Panc1 (cell line): ENCODE measurements at places on chromosomes 12 and 14. TPM values are rescaled to one million over a fixed set of nuclear protein-coding genes. Genes with fewer than 3 reads are reported as not detected.

GRCh38 chr12:19482551-19483109 is 43.3 kb downstream of the AEBP2 start:
- no peak for DNase-seq

GRCh38 chr14:31902002-31902401 is 175.1 kb upstream of the ARHGAP5 start:
- no peak for DNase-seq

DNA sequence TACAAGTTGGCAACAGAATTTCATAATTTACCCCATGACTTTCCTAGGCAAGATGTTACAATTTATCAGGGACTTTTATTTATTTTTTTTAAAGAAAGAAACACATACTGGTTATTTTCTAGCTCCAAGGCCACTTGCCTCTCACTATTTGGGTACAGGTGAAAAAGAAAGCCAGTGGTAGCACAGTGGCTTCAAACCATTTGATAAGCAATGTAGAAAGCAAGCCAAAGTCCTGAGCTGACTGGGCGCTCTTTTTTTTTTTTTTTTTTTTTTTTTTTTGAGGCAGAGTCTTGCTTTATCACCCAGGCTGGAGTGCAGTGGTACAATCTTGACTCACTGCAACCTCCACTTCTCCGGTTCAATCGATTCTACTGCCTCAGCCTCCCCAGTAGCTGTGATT is 73.3 kb downstream of the STXBP6 start:
- DNase-seq = no peak

LBHD2 gene
- not detected for total RNA-seq

- no peak for DNase-seq
Observed at GRCh38 chr12:84455598-84455997, 457.0 kb downstream of the SLC6A15 start.

DNA sequence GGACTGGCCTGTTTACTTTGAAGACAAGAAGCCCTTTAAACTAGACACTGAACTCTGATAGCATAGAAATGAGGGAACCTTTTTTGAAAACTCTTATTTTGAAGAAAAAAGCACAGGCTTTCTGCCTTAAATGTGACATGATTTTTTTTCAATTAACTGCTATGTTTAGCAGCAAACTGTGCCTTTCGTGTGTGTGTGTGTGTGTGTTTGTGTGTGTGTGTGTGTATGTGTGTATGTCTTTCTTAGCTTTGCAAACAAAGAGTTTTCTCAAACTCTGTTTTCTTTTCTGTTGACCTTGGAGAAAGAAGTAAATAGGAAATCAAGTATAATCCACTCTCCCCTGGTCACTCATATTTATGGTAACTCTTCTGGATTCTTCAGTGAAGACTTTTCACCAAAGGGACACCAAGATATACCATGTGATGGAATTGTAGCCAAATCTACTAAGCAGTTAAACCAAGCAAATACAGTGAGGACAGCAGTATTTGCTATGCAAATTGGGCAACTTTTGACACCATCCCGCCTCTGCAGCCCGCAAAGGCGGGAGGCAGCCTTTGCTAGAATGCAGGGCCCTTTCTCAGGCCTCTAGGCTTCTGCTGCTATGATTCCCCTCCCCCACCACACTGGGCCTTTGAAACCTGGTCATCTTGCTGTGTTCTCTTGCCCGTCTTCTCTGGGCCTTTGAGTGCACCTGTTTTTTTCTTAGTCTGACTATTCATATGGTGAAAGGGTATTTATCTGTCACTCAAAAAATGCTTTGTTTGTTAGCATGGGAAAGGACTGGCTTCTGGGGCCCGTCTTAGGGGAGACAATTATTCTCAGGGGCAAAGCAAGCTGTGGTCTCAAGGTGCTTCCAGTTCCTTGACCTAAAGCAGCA is 107.9 kb downstream of the MYRFL start:
- DNase-seq = no peak

- no peak for DNase-seq
Observed at GRCh38 chr14:103623883-103624482, 5.0 kb upstream of the KLC1 start.

- no peak for DNase-seq
Observed at GRCh38 chr12:15225136-15225862, 4.1 kb upstream of the RERG start.

GRCh38 chr12:120698665-120699064 is 11.6 kb upstream of the UNC119B start:
- no peak for DNase-seq

- DNase-seq = no peak
Observed at GRCh38 chr12:29713729-29714128, 70.0 kb downstream of the TMTC1 start.

- DNase-seq = no peak
Observed at GRCh38 chr12:90333939-90334338, 621.0 kb downstream of the CCER1 start.

SSTR1 gene
- total RNA-seq = not detected

DNA sequence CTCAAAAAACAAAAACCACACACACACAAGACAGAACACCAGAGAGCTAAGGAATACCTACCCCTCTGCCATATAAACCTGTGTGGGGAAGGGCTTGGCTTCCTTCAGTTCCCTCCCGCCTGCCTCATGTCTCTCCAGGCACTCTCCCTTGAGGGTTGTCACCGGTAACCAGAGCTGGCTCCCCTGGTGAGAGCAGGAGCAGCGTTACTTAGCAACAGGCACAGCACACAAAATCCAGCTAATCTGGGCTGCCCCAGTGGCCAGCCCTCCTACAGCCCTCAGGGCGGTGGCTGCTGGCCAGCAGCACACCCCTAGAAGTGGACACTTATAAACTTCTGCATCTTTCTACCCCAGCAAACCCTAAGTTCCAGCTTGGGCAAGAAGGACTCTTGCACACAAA is 21.6 kb upstream of the NR4A1 start:
- no peak for DNase-seq
